NCI-H526 (cell line): ENCODE measurements at places on chromosomes 13 and 19.

DNA sequence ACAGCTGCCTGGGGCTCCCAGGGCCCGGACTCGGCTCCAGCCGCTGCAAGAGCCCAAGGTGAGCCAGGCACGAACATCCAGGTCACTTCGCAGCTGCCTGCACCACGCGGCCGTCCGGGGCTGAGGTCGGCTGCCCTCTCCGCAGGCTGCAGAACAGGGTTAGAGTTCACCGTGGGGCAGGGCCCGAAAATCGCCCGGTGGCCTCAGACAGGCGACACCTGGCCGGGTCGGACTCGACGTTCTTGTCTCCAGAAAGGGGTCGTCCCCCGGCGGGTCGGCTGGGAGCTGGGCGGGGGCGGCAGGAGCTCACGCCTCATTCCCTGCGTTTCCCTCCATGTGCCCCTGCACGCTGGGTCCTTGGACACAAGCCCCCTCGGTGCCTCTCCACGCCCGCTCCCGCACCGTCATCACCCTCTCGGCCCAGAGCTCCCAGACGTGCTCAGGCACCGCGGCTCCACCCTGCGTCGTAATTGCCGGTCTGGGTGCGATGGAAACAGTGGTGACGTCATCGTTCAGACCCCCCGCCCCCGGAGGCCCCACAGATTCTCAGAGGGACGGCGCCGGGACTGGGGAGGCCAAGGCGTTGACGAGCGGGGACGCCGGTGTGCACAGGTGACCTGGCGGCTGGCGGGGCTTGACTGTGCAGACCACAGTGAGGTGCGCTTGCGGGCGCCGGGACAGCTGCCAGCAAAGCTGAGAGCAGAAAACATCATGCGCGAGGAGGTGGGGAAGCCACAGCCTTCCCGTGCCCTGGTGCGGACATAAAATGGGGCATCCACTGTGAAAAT is 4.0 kb upstream of the GRIN3B start:
- peak; percentile 34 for DNase-seq

- DNase-seq = peak; percentile 51
Observed at GRCh38 chr13:49444524-49445395, 686 bp downstream of the SETDB2 start.

- DNase-seq = peak; percentile 79
Observed at GRCh38 chr19:3987619-3988371, 2.5 kb upstream of the EEF2 start.

DNA sequence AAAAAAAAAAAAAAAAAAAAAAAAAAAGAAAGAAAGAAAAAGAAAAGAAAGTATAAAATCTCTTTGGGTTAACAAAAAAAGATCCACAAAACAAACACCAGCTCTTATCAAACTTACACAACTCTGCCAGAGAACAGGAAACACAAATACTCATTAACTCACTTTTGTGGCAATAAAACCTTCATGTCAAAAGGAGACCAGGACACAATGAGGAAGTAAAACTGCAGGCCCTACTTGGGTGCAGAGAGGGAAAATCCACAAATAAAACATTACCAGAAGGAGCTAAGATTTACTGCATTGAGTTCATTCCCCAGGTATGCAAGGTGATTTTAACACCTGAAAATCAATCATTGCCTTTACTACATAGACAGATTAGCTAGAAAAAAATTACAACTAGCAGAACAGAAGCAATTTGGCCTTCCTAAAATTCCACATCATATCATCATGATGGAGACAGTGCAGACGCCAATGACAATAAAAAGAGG is 9.6 kb upstream of the CEACAM5 start:
- no peak for DNase-seq

- no peak for DNase-seq
Observed at GRCh38 chr13:51501592-51502152, 48.8 kb upstream of the INTS6 start.

- no peak for DNase-seq
Observed at GRCh38 chr13:36190771-36191170, 23.6 kb downstream of the SOHLH2 start.

- no peak for DNase-seq
Observed at GRCh38 chr19:6425732-6426620, 1.4 kb upstream of the KHSRP start.
